ENCODE measurements at places on chromosomes 2 and 18. TPM values are rescaled to one million over a fixed set of nuclear protein-coding genes. Genes with fewer than 3 reads are reported as not detected.

Gene IGFBP5
- not detected for total RNA-seq

Gene UGT1A9
- not detected for total RNA-seq

Gene ASAP2
- total RNA-seq = not detected

Gene KRTCAP3
- 16.5 TPM for total RNA-seq

Gene CABLES1
- total RNA-seq = 73.1 TPM

Gene SLC5A7
- not detected for total RNA-seq

Gene BMP10
- total RNA-seq = not detected

Gene PTPN2
- total RNA-seq = 75.5 TPM

Gene LIMS3
- 0.32 TPM for total RNA-seq

Gene HAAO
- total RNA-seq = 21.0 TPM

Gene LRRC30
- total RNA-seq = not detected

Gene SKOR2
- total RNA-seq = not detected

Gene DSC3
- not detected for total RNA-seq

Gene FRZB
- total RNA-seq = 0.10 TPM

Gene MOCOS
- total RNA-seq = 0.05 TPM

Gene CRYBA2
- total RNA-seq = not detected

Gene C1QL2
- total RNA-seq = not detected

Gene IMP4
- 91.5 TPM for total RNA-seq

Gene SEMA4C
- total RNA-seq = 0.94 TPM

Gene C2orf81
- total RNA-seq = 8.6 TPM

Gene POTEC
- total RNA-seq = not detected

Gene CCL20
- total RNA-seq = not detected

Gene NEB
- 5.1 TPM for total RNA-seq

Gene GLI2
- not detected for total RNA-seq

Gene LAMA1
- total RNA-seq = not detected

Gene FAM124B
- total RNA-seq = not detected

Gene GREB1L
- not detected for total RNA-seq

Gene DSG4
- not detected for total RNA-seq

Gene ZCCHC2
- 63.0 TPM for total RNA-seq

Gene PAX8
- total RNA-seq = 0.64 TPM

Gene CNDP1
- 0.57 TPM for total RNA-seq

Gene UGT1A6
- not detected for total RNA-seq

Gene GATA6
- not detected for total RNA-seq

Gene ALLC
- total RNA-seq = not detected

Gene TUBA4A
- total RNA-seq = 213 TPM

Gene APCDD1
- total RNA-seq = 0.46 TPM

Gene UGGT1
- 44.1 TPM for total RNA-seq

Gene VSNL1
- not detected for total RNA-seq

Gene MROH2A
- total RNA-seq = not detected

Gene NTSR2
- not detected for total RNA-seq

Gene TMEFF2
- not detected for total RNA-seq

Gene EFHD1
- total RNA-seq = not detected

Gene POTEE
- 0.07 TPM for total RNA-seq

Gene THSD7B
- total RNA-seq = 0.76 TPM

Gene PTH2R
- total RNA-seq = 0.73 TPM

Gene SPP2
- not detected for total RNA-seq

Gene BCL11A
- 383 TPM for total RNA-seq

Gene CYBRD1
- not detected for total RNA-seq

Gene EPC2
- 72.3 TPM for total RNA-seq
